Mesenteric fat pad (tissue), 1 donor: ENCODE measurements at places on chromosomes 16 and 17. TPM values are rescaled to one million over a fixed set of nuclear protein-coding genes. Genes with fewer than 3 reads are reported as not detected.

SYNGR3 gene
- not detected for total RNA-seq

RGS11 gene
- total RNA-seq: 21.4 TPM

NQO1 gene
- 270 TPM for total RNA-seq

P2RX1 gene
- 2.3 TPM for total RNA-seq

SMPD3 gene
- 0.58 TPM for total RNA-seq

SPATA22 gene
- total RNA-seq: not detected

MYH3 gene
- total RNA-seq: 3.8 TPM

NLRC5 gene
- total RNA-seq: 63.9 TPM

MEAK7 gene
- total RNA-seq: 11.5 TPM

CES3 gene
- total RNA-seq: 0.55 TPM

MED31 gene
- 13.0 TPM for total RNA-seq

PRSS53 gene
- total RNA-seq: 1.2 TPM

CCL18 gene
- total RNA-seq: 51.9 TPM

NEUROD2 gene
- total RNA-seq: not detected

SLC25A10 gene
- total RNA-seq: 17.0 TPM

UNC13D gene
- total RNA-seq: 12.8 TPM

KRT27 gene
- not detected for total RNA-seq

ACAP1 gene
- 18.8 TPM for total RNA-seq

SOX15 gene
- total RNA-seq: not detected

TMIGD1 gene
- not detected for total RNA-seq

KCNH6 gene
- not detected for total RNA-seq
